ENCODE measurements at places on chromosomes 3 and 15. TPM values are rescaled to one million over a fixed set of nuclear protein-coding genes. Genes with fewer than 3 reads are reported as not detected.
A peak's percentile ranks its signal among the peaks of the same experiment; 100 is the strongest.

DNA sequence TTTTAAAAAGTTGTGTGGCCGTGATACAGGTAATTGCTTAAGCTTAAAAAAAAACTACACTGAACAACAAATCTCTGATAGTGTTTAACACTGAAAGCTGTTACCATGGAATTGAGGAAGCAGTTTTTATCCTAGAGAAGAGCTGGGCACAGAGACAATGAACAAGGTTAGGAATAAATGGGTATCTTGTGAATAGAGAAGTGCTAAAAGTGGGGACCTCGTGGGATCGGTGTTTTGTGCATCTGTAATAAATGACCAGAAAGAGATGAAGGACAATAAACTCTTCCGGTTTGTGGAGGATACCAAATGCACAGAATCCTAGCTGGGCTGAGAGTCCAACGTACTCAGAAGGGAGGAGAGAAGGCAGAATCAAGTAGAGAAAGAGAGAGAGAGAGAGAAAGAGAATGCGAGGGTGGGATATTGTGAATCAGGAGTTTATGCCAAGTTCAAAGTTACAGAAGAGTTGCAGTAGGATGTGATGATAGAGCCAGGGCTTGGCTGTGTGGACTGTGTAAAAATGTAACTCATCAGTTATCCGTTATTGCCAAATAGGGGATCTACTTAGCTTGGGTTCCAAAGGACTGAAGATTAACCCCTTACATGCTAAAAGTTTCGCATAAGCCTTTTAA lies 148.9 kb downstream of the IL20RB start:
- DNase-seq, result no peak

DNA sequence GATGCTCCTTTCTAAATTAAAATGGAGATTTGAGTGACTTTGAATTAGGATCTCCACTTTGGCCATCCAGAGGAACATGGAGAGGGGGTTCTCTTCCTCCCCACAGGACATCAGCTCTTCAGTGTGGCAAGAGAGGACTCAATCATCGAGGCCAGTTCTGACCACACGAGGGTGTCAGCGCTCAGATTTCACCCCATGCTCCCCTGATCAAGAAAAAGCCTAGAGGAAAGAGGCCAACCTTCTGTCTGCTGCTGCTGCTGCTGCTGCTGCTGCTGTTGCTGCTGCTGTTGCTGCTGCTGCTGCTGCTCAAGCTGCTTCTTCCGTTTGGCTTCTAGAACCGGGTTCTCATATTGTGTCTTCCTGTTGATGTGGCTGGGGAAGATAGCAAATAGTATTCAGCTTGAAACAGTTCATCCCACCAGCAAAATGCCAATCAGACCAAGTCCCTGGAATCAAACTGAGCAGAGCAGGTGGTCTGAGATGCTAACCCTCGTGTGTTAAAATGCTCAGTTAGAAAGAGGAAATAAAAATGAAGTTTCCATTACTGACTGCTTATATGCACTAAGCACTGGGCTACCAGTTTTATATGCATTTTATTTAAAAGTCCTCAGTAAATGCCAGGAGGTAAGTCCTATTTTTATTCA lies 599.0 kb downstream of the MAGI1 start:
- DNase-seq, result peak; percentile 40

The CEP70 gene
- 32.4 TPM for total RNA-seq

- peak; percentile 32 for DNase-seq
These were observed 16.6 kb downstream of the HAPLN3 start for GRCh38 chr15:88878720-88879184.

DNA sequence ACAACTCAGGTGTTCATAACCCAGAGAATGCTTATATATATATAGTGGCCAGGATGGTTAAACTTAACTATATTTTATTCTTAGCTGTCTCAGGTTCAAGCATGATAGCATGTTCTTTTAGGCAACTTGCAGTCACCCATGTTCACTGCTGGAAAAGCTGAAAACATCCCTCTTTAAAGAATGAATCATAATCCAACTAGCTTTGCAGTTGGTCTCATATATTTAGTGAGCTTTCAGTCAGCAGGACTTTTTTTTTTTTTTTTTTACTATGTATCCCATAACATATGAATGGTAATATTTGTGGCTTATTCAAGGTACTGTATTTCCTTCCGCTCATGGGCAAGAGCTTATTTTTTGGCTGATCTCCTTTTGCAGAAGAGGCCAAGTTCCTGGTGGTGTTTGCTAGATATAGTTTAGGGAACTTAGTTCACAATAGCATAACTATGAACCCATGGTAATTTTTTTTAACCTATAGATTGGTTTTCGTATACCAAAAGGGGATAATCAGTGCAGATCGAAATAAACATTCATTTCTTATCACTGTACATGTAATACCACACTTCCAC lies 77.6 kb downstream of the CMSS1 start:
- peak; percentile 32 for DNase-seq

The CFAP92 gene
- total RNA-seq, result under 0.01 TPM

- DNase-seq, result no peak
These were observed 51.9 kb downstream of the KY start for GRCh38 chr3:134598763-134599545.

DNA sequence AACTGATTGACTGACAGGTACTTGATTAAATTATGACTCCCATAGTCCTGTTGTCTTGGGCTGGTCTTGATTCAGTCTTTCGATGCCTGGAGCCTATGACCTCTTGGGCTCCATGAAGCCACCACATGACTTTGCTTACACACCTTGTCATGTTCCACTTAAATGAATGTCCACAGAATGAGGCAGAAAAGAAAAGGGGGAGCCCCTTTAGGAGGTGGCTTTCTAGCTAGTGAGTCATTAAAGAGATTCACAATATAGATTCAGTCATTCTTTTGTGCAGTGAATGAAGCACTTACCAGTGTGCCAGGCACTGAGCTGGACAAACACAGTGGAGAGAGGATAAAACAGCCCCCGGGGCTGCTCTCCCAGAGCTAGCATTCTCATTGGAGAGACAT lies 17.1 kb downstream of the VIPR1 start:
- DNase-seq, result no peak

- DNase-seq, result peak; percentile 35
These were observed 80.6 kb upstream of the CHD2 start for GRCh38 chr15:92819278-92820235.

Measured in fibroblast of lung (primary cell).